ENCODE measurements at places on chromosomes 6 and 20.

GRCh38 chr6:52610745-52611355, 34.0 kb upstream of the TRAM2 start:
- no peak for DNase-seq

DNA sequence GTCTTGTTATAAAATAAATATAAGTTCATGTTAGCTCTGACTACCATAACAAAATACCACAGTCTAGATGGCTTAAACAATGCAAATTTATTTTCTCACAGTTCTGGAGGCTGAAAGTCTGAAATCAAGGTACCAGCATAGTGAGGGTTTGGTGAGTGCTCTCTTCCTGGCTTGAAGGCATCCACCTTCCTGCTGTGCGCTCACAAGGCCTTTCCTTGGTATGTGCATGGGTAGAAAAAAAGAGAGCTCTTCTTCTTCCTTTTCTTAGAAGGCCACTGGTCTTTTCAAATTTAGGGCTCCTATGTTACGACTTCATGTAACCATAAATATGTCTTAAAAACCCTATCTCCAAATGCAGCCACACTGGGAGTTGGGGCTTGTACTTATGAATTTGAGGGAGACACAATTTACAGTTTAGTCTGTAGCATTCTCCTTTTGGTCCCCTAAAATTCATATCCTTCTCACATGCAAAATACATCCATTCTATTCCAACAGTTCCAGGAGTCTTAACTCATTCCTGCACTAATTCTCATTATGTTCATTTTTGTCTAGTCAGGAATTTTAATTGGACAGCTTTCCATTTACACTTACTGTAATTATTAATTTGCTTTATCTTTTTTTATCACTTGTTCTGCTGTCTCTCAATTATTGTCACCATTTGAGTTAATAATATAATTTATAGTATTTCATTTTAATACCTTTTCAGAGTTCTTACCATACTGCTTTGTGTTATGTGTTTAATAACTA, 381.9 kb upstream of the EPHA7 start:
- no peak for DNase-seq

- no peak for DNase-seq
Observed at GRCh38 chr6:43900916-43901732, 131.1 kb downstream of the VEGFA start.

DNA sequence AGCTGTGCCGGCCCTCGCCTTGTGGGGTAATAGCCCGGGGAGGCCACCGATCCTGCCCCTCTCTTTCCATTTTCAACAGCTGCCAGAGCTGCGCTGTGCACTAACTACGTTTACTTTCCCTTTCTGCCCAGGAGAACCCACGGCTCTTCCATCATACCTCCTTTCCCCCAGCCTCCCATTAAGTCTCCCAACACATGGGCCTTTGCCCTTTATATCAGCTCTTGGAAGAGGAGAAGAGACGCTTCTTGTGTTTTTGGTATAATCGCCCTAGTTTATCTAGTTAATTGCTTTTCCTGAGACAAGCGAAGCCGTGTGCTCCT, 637 bp downstream of the UBR2 start:
- no peak for DNase-seq

DNA sequence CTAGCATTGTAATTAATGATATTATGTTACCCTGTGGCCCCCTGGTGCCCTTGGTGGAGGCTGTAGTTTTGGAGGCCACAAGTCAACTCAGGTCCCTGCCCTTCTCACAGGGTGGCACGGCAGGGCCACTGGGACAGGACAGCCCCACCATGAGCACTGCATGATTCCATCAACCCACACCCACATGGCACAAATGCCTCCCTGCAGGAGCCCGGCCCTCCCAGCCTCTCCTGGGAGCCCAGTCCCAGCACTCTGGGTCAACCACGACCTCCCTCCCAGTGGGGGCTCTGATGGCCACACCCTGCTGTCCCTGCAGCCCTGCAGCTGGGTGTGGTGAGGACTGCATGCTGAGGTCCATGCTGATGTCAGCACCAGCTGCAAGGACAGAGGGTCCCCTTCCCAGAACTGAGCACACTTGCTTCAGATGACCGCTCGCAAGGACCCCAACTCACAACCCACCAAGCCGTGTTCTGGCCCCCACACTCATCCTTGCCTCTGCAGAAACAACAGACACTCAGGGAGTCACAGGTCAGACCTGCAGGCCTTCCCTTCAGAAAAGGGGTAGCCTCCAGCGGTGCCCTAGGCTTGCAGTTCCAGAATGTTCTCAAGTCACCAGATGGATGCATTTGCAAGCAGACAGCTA, 15.7 kb upstream of the CST7 start:
- no peak for DNase-seq

- no peak for DNase-seq
Observed at GRCh38 chr6:36629784-36630183, 35.6 kb downstream of the SRSF3 start.

GRCh38 chr6:80488190-80488589, 381.7 kb downstream of the BCKDHB start:
- no peak for DNase-seq

DNA sequence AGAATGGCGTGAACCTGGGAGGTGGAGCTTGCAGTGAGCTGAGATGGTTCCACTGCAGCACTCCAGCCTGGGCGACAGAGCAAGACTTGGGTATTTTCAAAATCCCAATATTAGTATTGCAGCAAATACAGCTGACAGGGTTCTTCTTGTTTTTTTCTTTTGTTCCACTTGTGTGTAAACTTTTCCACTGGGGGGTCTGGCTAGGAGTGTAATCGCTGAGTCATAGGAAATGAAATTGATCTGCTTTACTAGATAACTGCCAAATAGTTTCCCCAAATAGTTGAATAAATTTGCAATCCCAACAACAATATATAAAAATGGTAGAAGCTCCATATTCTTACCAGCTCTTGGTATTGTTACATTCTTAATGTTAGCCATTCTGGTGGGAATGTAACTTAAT, 526.0 kb upstream of the SOX4 start:
- no peak for DNase-seq

DNA sequence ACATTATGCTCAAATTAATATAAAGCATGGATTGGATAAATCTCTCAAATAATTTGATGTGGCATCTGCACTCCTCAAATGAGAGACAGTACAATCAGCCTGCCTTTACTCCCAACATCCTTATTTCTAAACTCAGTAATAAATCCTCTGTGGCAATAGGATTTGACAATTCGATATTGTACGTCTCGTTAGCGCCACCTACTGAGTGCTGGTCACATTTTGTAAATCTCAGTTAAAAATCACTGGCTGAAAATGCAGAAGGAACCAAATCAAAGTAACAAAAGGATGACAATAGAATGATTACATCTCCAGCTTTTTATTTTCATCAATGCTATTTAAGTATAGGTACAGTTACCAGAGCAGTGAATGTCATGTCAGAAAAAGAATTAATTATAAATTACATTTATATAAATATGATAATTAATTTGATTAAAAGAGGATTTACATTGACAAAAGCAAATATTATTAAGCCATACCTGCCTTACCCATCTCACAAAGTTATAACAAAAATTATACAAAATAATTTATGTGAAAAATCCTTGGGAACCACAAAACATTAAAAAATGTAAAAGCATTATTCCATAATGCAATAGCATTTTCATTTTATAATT, 20.2 kb upstream of the GJE1 start:
- DNase-seq, result peak; percentile 38

DNA sequence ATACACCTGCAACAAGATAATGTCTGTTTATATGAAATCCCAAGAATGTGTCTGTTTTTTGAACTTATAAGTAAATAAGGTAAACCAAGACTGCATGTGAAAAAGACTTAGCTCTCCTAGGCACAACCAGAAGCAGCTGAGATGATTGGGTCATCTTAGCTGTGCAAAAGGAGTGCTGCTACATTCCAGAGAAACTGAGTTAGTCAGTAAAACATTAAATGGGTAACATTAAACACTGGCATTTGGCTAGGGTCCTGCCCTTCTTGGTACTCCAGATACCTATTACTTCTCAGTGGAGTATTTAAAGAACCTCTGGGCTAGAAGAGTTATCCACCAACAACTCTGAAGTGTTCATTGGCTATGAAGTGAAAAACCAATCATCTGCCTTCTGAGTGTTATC, 47.8 kb downstream of the ILRUN start:
- no peak for DNase-seq

DNA sequence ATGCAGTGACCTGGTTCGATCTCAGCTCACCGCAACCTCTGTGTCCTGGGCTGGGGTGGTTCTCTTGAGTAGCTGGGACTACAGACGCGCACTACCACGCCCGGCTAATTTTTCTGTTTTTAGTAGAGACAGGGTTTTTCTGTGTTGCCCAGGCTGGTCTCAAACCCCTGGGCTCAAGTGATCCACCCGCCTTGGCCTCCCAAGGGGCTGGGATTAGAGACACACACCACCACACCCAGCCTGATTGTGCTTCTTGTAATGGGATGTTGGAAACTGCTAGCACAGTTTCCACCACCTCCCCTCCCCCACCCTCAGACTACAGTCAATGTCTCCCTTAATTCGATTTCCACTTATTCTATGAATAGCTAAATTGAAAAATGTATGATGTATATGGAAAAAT, 22.6 kb upstream of the DSP start:
- no peak for DNase-seq

GRCh38 chr6:104418125-104418524, 441.6 kb downstream of the HACE1 start:
- no peak for DNase-seq

- DNase-seq, result no peak
Observed at GRCh38 chr6:47310131-47310480, 401 bp upstream of the TNFRSF21 start.

DNA sequence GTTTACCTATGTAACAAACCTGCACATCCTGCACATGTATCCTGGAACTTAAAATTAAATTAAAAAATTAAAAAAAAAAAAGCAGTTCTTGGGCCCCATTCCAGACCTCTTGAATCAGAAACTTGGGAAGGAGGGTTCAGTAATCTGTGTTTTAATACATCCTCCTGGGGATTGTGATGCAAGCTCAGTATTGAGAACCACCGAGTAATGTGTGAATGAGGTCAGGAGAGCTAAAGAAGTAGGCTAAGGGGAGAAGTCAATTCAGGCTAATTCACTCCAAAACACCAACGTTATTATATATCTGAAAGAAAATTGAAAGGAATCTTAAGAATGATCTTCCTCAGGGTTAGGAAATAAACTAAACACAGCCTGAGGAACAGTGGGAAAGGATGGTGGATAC, 120.4 kb downstream of the RNF144B start:
- no peak for DNase-seq

- no peak for DNase-seq
Observed at GRCh38 chr6:41326092-41326491, 9.3 kb upstream of the NCR2 start.

DNA sequence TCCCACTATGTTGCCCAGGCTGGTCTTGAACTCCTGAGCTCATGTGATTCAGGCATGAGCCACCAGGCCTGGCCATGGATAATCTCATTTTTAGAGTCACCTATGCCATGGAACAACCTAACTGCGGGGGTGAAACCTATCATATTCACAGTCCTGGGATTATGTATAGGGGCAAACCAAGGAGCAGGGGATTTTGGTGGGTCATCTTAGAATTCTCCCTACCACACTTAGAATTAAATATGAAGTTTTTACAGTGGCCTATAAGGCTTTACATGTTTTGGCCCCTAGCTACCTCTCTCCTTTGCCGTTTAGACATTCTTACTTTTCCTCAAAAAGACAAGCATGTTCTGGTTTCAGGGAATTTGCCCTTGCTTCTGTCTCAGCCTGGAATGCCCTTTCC, 20.6 kb upstream of the VEGFA start:
- no peak for DNase-seq

GRCh38 chr20:9495701-9496100, 18.7 kb upstream of the LAMP5 start:
- DNase-seq, result no peak

DNA sequence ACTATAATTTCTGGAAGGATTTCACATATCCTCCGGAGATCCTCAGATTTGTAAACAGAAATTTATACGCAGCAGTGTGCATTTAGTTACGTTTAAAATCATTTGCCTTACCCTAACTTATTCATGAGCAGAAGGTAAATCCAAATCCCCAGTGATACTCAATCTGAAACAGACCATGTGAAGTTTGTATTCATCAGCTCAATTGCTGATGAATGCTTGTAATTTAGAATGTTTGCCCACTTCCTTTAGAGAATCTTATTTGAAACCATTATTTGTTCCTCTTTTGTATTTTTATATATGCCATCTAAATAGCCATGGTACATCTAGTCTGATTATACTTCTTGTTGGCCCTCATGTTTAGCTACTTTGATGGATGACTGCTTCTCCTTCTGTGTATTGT, 15.4 kb downstream of the TAAR1 start:
- DNase-seq, result no peak

DNA sequence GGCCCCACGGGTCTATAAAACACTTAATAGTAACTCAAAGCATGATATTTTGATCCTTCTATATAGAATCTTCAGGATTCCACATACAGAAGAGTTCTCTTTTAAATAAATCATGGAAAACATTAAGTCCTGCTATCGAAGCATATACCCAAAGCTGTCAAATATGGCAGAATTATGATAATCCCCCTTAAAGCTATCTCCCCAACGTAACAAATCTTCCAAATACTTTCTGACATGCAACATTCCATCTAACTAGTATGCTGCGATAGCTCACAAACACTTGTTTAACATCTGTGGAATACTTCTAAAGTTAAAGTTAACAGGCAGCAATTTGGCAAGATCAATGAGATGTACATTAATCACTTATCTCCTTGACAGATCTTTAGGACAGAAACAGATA, 371.0 kb upstream of the RUNX2 start:
- DNase-seq, result no peak

All from CD4-positive, alpha-beta T cell treated with Interleukin-6 at 100 ng/mL for 8 hours (primary cell).